ENCODE measurements at places on chromosomes 3 and 15.

DNA sequence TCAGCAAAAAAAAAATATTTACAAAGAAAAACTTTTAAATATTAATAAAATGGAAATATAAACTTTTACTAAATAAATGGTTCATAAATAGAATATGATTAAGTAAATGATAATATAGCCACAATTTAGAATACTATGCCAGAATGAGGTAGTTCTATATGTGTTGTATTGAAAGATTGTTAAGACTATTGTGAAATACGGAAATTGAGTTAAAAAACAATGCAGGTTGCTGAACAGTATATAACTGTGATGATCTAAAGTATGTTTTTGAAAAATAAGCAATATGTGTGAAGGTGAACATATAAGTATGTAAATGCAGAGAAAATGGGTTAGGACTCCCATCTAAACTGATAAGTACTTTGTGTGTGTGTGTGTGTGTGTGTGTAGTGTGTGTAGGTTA is 1.2 kb downstream of the ZNF35 start:
- no peak for DNase-seq

GRCh38 chr15:39396979-39397615 is 183.8 kb upstream of the THBS1 start:
- no peak for DNase-seq

- DNase-seq: no peak
Measured at GRCh38 chr3:83968356-83968755, 990.4 kb upstream of the CADM2 start.

GRCh38 chr3:123773681-123774431 is 110.3 kb downstream of the MYLK start:
- peak; percentile 89 for DNase-seq

GRCh38 chr3:108292905-108293328 is 3.4 kb upstream of the HHLA2 start:
- DNase-seq: no peak

DNA sequence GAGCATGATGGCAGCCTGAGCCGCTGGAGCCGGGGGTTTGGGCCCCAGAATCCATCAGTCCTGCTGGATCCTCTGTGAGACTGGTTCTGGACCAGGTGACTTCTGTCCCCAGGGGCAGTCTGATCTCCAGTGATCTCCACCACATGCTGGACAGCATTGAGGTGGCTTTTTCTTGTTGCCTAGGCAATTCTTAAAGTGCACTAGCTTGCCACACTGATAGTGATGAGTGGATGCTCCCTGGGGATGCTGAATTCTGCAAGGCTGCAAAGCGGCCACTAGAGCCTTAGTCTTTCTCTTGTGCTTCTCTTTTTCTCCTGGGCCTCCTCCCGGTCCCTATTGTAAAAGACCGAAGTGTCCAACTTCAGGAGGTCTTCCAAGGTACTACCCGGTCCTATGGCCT is 70.4 kb upstream of the ATP11B start:
- DNase-seq: no peak

DNA sequence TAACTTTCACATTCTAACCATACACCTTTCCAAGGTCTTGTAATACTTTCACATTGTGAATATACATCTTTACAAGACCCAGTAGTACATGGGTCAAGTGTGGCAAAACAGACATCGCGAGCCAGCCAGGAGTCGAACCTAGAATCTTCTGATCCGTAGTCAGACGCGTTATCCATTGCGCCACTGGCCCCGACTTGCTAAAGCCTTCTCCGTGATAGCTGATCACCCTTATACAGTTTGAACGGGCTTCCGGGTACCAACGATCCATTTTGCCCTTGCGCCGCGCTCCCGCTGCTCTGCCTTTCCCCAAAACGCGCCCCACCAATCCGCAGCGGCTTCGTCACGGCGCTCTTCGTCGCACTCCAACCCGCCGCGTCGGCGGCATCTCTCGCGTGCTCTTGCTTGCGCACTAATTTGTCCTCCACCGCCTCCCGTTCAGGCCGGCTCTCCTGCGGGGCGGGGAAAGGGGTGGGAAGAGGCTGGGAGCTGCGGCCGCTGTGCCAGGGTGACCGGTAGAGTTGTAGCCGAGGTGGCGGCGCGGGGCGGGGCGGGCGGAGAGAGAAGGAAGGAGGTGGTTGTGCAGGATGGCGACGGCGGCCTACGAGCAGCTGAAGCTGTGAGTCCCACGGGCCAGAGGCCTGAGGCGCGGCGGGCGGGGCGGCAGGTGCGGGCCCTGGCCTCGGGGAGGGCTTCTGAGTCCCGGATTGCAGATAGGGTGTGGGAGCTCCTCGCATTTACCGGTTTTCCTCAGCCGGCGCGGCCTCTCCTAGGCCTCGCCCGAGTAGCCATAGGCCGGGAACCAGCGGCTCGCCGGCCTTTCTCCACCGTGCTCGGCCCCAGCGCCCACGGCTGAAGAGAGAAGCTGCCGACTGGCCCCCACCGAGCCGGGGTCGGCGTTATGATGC is at the start of gene SACM1L:
TSS of gene SACM1L (plus strand) at position 515 of the 905 bp plus-strand sequence. CDS start at position 585, 70 bp downstream.
- peak; percentile 98 for DNase-seq

- DNase-seq: no peak
Measured at GRCh38 chr3:155753038-155753639, 8.3 kb upstream of the PLCH1 start.

- no peak for DNase-seq
Measured at GRCh38 chr3:56818156-56818985, 16.6 kb upstream of the ARHGEF3 start.

DNA sequence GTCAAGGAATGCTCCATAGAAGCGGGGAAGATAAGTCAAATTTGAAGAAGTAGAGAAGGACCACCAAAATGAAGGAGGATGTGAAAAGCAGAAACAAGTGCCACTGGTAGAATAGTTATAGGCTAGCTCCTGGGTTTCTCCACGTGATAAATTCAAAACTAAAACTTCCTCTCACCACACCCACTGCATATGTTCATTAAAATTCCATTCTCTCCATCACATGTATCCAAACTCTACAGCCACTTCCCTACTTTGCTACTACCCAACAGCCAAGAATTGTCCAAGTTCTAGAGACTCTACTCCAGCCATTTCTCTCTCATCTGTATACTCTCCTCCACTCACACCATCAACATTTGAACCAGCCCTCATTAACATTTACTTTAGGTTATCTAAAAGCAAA is 60.5 kb downstream of the COL8A1 start:
- DNase-seq: no peak

GRCh38 chr3:29683018-29683993 is 402.4 kb downstream of the RBMS3 start:
- no peak for DNase-seq

DNA sequence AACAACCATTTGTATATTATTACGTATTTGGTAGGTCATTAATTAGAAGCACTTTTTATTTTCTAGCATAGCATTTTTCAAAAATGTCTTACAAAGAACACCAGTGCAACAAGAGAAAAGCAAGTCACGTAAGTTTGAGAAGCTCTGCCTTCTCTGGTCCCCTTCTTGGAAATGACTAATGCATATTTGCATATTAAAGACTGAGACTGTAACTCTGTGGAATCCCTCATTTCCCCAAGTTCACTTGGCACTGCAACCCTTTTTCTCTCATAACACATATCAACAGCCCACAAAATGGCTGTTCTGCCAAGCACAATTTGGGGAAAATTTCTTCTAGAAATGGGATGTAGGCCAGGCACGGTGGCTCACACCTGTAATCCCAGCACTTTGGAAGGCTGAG is 176.3 kb downstream of the ERC2 start:
- DNase-seq: no peak

DNA sequence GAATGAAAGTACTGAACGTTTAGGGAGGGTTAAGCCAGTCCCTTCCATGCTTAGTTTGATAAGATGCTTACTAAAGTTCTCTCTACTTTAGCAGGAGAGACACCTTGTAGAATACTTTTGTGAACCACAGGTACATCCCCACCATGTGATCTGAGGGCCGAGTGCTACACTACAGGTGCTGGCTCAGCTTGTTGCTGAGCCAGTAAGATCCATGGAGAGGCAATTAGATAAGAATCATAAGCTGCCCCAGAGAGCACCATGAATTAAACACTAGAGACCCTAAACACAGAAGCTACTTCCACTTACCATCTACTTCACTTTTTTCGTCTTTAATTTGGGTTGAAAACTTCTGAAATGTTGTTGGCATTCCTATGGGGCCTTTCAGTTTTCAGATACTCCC is 70.5 kb upstream of the GOLGA8B start:
- DNase-seq: no peak

GRCh38 chr3:164460851-164461250 is 617.4 kb downstream of the SI start:
- no peak for DNase-seq

- DNase-seq: no peak
Measured at GRCh38 chr3:149128821-149129220, 617 bp upstream of the HPS3 start.

DNA sequence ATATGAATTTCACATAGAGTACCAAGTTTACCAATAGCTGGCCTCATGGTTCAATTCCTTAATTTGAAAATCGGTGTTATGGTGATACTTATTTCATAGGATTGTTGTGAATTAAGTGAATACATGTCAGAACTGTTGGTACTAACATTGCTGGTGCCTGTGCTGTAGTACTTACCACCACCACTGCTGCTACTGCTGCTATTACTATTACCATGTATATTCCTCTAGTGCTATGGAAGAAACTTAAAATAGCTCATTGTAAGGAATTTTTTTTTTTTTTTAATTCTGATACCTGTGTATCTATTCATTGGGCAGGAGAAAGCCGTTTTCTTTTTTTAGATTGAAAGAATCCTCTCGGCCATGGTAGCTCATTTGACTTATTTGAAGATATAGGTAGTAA is 3.6 kb downstream of the FYTTD1 start:
- no peak for DNase-seq

- no peak for DNase-seq
Measured at GRCh38 chr3:9934235-9934621, 594 bp downstream of the CRELD1 start.

DNA sequence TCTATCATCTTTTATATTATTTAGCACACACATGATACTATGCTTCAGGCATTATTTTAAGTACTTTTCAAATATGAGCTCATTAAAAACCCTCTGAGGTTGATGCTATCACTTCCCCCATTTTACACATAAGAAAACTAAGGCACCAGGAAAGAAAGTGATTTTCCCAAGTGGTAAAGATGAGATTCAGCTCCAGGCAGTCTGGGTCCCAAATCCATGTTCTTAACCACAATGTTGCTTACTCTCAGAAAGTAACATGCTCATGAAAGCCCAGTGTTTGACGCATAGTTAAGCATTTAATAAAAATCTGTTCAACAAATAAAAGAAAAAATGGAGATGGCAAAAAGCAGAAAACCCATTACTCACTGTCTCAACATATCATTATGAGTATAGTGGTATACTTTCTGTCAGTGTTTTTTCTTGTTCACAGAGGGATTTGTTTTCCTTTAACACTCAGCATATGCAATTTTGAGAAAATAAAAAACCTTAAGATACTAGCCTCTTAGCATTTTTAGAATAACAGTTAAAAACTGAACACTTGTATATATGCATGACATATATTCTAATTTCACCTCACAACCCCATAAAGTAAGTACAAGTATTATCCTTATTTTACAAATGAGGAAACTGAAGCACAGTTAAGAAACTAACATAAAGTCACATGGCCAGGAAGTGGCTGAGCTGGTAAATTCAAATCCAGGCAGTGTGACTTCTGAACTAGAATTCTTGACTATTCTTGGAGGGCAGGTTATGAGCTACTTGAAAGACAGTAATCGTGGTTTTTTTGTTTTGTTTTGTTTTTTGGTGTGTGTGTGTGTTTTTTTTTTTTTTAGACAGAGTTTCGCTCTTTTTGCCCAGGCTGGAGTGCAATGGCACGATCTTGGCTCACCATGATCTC is 10.4 kb downstream of the PEAK1 start:
- peak; percentile 31 for DNase-seq

GRCh38 chr3:98691897-98692296 is 71.2 kb upstream of the ST3GAL6 start:
- no peak for DNase-seq

- DNase-seq: no peak
Measured at GRCh38 chr3:139159356-139159755, 114.7 kb upstream of the PRR23C start.

GRCh38 chr15:60184579-60184978 is 180.5 kb downstream of the FOXB1 start:
- no peak for DNase-seq

DNA sequence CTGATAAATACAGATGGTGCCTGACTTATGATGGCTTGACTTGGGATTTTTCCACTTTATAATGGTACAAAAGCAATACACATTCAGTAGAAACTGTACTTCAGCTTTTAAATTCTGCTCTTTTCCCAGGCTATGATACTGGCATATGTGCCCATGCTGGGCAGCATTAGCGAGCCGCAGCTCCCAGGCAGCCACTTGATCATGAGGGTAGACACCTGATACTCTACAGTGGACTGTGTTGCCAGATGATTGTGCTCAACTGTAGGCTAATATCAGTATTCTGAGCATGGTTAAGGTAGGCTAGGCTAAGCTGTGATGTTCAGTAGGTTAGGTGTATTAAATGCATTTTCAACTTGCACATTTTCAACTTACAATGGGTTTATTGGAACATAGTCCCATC is 17.7 kb upstream of the FEM1B start:
- DNase-seq: no peak

GRCh38 chr15:56428821-56429458 is 36.0 kb downstream of the MNS1 start:
- DNase-seq: peak; percentile 24

DNA sequence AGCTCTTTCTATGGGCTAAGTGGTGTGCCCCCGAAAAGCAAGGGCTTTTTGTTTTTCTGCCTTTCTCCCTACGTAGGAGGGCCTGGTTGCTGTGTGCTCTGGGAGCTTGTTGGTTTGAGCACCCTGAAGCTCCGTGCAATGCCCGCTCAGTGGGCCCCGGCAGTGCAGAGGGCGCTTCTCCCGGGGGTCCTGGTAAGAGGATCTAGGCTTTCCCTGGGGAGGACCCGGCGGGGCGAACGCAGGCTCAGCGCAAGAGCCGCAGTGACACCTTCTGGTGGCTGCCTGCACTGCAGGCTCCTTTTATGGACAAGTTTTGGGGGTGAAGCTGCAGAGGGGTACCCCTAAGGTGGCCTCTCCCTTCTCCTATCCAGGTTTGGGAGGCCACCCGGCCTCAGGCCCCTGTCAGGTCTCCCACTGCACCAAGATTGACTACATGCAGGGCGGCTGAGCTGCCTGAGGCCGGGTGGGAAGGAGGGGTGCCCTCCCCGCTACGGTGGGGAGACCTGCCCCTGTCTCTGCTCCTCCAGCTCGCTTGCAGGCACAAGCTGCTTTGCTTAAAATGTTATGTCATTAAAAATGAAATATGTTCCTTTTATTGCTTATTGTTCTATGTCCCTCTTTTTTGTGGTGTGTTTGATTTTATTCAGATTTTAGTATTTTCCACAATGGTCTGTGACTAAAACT is 387.9 kb downstream of the GABRG3 start:
- peak; percentile 31 for DNase-seq

GRCh38 chr3:194682694-194683310 is 2.9 kb upstream of the FAM43A start:
- DNase-seq: peak; percentile 81

DNA sequence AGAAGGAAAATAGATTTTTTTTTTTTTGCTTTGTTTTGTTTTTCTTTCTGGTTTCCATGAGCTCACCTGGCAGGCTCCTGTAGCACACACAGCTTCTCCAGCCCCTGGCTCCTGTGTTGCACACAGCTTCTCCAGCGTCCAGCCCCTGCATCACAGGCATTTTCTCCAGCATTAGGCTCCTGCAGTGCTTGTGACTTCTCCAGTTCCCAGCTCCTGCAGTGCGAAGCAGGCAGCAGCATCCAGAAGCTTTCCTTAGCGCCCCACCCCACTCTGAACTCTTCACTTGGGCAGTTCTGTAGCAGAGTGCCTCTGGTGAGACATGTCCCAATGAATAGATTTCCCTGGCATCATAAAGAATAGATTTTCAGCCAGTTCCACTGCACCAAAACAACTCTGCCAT is 5.5 kb upstream of the CCDC39 start:
- no peak for DNase-seq

GRCh38 chr3:30535525-30535924 is 70.9 kb upstream of the TGFBR2 start:
- DNase-seq: no peak

All from globus pallidus (tissue), 1 donor.